ENCODE measurements at places on chromosomes 1 and 21.

DNA sequence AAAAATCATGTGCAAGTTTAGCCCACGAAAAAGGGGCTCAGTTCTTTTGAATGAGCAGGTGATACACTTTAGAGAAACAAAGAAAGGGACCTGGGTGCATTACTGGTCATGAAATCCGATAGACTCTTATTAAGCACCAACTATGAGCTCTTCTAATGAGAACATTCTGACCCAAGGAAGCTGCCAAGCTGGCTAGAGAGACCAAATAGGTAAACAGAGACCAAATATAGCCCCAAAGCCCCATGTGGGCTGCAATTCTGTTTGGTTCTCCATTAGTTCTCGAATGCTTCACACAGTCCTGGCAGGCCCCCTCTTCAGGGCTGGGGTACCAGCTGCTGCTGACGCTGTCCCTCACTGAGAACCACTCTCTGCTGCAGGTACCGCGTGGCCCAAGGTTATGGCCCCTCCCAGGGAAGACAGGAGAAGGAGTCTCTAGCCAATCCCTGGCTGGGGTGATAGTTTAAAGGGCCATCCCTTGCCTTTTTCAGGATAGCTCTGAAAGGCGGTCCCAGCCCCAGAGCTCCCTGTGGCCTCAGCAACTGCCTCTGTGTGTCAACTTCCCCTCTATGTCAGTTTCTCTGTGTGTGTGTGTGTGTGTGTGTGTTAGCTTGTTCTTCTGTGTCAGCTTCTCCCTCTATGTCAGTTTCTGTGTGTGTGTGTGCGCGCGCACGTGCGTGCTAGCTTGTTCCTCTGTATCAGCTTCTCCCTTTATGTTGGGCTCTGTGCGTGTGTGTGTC, 7.1 kb upstream of the UBXN10 start:
- no peak for DNase-seq

DNA sequence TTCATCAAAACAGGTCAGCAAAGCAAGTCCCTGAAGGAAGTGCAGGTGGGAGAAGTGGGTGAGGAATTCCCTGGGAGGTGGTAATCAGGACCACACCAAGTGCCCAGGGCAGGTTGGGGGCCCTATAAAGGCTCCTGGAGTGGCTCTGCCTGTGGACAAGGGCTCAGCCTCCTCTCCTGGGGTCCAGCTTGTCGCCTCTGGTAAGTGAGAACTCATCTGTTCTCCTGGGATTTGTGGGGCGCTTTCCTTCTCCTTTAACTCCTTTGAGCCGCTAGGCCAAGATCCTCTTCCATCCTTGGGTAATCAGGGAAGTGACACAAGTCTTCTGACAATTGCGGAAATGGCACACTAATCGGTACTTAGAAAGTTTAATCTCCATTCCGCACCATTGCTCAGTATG, at the start of gene SPRR4:
Gene SPRR4, plus strand, starts transcription at position 154 of the 400 bp plus-strand sequence. CDS start 1,243 bp downstream, outside the sequence.
- DNase-seq = no peak

GRCh38 chr1:155793213-155793612, 63.8 kb downstream of the GON4L start:
- DNase-seq = no peak

GRCh38 chr1:109252893-109253802, 3.8 kb downstream of the CELSR2 start:
- DNase-seq = no peak

DNA sequence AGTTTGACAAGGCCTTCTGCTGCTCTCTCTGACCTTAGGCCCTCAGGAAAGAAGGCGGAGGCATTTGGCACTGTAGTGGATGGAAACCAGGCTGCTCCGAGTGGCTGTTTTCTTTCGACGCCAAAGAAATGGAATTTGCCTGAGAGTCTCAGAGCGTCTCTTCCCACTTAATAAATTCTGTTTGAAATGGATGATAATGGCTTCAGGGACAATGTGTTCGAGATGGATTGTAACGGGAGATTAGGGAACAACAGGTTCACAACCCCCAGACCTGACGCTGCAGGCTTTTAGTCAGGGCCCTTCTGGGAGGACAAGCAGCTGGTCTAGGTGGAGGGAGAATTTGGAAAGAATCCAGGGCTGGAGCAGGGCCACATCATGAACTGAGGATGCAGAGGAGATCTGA, 58.6 kb downstream of the TLR5 start:
- no peak for DNase-seq

- DNase-seq = no peak
Measured at GRCh38 chr1:232267092-232267836, 362.7 kb downstream of the SIPA1L2 start.

GRCh38 chr1:118902299-118902698, 85.8 kb downstream of the TBX15 start:
- no peak for DNase-seq

- DNase-seq = no peak
Measured at GRCh38 chr1:86409416-86410021, 13.4 kb upstream of the ODF2L start.

Data from activated T-cell treated with anti-CD3 and anti-CD28 coated beads for 24 hours (primary cell).